ENCODE measurements at places on chromosomes 3 and 15.

DNA sequence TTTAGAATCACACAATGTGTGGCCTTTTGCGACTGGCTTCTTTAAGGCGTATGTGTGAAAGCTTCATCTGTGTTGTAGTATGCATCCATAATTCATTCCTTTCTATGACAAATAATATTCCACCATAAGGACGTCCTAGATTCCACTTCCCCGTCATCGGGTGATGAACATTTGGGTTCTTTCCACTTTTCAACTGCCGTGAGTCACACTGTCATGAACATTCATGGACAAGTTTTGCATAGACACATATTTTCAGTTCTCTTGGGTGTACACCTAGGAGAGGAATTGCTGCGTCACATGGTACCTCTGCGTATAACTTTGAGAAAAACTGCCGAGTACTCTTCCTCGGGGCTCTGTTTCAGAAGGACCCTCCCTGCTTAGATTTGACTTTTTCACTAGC lies 97.3 kb downstream of the TOP2B start:
- DNase-seq: no peak

DNA sequence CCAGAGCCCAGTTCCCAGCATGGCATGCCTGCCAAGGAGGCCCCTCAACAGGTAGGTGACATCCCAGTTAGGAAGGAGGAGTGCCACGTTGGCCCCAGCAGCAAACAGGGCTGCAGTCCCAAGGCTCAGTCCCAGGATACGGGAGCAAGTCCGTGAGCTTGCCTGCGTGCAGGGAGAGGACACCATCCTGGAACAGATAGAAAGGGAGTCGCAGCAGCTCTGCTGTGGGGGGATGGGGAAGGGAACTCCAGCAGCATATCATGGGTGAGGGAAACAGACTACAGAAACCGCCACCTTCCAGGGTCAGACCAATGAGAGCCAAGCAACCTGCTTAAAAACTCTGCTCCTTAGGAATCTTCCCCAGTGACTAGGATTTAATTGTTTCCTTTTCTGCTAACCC lies 9.4 kb upstream of the DYNLT2B start:
- no peak for DNase-seq

DNA sequence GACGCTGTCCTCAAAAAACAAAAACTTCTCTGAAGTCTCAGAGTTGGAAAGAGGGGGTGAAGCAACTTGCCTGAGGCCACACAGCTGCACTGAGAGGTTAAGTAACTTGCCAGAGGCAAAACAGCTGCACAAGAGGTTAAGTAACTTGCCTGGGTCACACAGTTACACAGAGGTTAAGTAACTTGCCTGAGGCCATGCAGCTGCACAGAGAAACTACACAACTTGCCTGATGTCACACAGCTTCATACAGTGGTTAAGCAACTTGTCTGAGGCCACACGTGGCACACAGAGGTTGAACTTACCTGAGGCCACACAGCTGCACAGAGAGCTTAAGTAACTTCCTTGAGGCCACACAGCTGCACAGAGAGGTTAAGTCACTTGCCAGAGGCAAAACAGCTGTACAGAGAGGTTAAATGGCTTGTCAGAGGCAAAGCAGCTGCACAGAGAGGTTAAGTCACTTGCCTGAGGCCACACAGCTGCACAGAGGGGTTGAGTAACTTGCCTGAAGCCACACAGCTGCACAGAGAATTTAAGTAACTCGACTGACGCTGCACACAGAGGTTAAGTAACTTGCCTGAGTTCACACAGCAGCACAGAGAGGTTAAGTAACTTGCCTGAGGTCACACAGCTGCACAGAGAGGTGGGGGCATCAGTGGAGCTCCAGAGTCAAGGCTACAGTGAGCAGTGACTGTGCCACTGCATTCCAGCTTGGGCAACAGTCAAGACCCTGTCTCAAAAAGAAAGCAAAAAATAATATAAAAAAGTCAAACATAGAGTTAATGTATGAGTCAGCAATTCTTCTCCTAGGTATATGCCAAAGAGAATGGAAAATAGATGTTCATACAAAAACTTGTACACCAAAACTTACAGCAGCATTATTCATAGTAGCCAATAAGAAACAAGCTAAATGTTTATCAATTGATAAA lies 12.0 kb upstream of the ACAD9 start:
- no peak for DNase-seq

DNA sequence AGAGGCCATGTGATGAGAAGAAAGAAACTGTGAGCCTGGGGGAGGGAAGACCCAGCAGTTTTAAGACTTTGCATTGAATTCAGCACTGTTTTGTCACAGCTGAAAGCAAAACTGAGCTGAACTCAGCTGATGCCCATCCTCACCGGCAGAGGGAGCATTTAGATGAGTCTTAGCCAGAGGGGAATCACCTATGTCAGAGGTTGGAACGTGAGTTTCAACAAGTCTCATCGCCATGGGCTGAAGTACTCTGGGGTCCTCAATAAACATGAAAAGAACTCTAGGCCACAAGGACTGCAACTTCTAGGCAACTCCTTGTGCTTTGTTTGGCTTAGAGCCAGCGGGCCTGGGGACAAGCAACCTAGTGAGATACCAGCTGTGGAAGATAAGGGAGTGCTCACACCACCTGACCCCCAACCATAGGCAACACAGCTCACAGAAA lies 324.5 kb downstream of the TBL1XR1 start:
- DNase-seq: no peak

- DNase-seq: no peak
Measured at GRCh38 chr3:117557464-117558090, 848.0 kb downstream of the TUSC7 start.

DNA sequence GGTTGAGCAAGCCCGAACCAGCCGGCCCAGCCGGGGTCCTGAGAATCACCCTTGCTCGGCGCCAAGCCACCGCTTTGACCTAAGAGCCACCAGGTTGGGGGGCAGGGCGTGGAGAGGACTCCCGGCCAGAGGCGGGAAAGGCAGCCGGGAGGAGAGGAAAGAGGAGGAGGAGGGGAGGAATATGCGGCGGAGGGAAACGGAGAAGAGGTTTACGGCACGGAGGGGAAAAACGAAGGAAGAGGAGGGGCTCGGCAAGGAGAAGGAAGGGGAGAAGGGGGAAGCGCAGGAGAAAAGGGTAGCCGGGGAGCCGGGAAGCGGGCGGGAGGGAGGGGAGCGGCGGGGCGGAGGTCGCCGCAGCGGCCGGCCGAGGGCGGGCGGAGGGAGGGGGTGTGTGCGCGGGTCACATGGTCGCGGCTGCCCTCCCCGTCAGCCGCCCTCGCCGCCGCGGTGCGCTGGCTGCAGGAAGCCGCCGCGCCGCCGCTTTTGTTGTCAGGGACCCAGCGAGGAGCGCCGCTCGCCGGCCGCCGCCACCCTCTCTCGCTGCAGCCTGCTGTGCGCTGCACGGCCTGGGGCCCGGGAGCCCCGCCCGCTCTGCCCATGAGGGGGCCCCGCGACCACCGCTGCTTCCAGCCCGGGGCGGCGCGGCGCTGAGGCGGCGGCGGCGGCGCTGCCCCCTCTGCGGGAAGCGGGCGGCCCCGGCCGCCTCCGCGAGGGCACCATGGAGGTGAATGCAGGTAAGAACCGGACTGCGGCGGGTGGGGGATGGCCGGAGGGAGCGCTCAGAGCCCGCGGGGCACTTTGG lies at the start of gene NR1D2:
TSS of gene NR1D2 (plus strand) at position 426 of the 802 bp plus-strand sequence. CDS start at position 719, 293 bp downstream.
- DNase-seq: peak; percentile 62

All from stimulated activated CD8-positive, alpha-beta memory T cell treated with anti-CD3 and anti-CD28 coated beads, Interleukin-4, amount 100 ng/mL, for 1 hour (primary cell).